ENCODE measurements at places on chromosomes 7 and 10.

- DNase-seq, result no peak
These were observed 68.4 kb downstream of the RAMP3 start for GRCh38 chr7:45225948-45226335.

DNA sequence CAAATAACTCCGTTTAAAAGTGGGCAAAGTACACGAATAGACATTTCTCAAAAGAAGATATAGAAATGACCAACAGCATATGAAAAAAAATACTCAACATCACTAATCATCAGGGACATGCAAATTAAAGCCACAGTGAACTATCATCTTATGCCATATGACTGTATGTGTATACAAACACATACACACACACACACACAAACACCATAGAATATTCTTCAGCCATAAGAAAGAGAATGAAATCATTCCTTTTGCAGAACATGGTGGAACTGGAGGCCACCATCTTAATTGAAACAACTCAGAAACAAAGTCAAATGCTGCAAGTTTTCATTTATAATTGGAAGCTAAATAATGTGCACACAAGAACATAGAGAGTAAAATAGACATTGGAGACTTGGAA lies 1019.4 kb downstream of the KCNMA1 start:
- DNase-seq, result no peak

- no peak for DNase-seq
These were observed 573.9 kb downstream of the TCERG1L start for GRCh38 chr10:130737621-130738020.

DNA sequence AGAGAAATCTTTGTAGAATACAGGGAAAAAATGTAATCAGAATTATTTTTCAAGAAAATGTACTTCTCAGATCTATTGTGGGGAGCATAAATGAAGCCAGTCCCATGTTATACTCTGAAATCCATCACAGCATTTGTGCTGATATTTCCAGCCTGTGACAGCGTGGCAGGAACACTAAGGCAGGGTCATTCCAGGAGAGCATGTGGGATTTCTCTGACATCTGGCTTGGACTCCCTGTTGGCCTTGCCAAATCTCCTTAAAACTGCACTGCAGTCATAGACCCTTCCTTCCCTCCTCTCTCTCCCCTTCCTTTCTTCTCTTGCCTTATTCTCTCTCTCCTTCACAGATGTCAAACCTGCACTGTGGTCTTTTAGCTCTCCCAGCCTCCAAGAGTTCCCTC lies 6.5 kb upstream of the TSPAN13 start:
- DNase-seq, result no peak

DNA sequence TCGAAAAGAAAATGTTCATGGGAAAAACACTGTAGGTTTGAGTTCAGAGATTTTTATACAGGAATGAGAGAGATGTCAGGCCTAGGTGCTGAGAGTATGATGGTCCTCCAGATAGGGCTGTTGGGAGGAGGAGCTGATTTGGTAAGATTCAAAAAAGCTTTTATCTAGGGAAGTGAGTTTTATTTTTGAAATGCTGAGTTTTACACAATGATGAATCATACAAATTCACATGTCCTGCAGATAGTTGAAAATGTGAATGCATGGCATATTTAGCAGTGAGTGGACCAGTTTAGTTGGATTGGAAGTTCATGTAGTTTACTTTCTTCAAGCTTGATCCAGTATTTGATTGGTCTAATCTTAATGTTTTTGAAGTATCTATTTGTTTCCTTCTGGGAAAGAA lies 154.8 kb downstream of the LRRC4 start:
- DNase-seq, result no peak

DNA sequence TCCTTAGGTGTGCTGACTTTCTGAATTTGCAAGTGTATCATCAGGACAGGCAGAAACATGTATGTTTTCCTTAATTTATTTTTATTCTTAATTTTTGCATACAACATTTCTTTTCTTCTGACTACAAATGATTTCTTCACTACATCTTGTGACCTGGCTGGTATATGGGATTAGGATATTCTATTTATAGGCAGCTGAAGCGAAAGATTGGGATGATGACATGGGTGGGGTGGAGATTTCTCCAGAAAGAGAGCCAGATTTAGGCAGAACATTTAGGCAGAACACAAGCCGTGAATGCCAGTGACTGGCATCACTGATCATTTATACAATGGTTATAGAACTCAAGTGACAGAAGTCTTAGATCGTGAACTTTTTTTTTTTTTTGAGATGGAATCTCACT lies 256.7 kb downstream of the KLF6 start:
- no peak for DNase-seq
